ENCODE measurements at places on chromosomes 13 and 19. TPM values are rescaled to one million over a fixed set of nuclear protein-coding genes. Genes with fewer than 3 reads are reported as not detected.

DNA sequence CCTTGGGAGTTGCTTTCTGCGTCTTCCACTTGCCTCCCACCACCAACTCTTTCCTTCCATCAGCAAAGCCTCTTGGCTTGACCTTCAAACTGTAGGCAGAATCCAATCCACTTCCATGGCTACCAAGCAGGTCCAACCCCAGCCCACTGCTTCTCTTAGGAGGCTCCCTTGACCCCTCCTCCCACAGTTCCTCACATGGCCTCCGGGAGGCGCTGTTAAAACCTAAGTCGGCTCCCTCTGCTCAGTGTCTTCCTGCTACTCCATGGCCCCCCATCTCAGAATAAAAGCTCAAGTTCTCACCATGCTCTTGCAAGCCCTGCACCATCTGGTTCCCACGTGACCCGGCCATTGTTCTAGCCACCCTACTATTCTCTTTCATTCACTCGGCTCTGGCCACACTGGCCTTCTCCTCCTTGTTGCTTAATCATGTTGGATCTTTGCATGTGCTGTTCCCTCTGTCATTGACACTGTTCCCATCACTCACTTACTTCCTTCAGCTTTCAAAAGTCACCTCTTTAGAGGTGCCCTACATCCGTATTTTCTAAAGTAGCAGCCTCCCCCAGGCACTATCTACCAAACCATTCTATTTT, 7.5 kb downstream of the IZUMO2 start:
- no peak for DNase-seq

- DNase-seq, result no peak
Measured at GRCh38 chr19:47323409-47323808, 8.6 kb upstream of the C5AR2 start.

- no peak for DNase-seq
Measured at GRCh38 chr19:49492573-49493405, 3.4 kb upstream of the RPS11 start.

DNA sequence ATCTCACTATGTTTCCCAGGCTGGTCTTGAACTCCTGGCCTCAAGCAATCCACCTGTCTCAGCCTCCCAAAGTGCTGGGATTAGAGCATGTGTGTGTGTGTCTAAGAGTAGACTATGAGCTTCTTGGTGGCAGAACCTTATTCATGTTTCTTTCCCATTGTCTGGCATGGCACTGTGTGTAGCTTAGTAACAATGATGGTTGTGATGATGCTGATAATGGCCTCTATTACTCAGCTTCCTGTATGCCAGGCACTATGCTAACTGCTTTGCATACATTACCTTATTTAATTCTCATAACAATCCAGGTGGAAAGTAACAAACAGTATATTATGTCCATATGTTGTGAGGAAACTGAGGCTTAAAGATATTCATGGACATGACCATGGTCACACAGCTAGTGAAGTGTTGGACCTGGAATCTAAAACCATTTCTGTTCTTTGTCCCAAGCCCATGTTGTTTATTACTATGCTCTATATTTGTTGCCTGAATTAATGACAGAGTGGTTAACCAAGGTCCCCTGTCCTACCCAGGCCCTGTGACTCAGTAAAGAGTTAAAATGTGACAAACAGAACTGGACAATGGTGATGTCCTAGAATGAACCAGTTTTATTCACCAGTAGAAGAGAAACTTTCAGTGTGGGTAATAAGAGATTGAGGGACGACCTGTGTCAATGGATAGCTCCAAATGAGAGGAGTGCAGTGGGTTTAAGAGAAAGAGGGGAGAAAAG, 109.6 kb downstream of the KLF5 start:
- DNase-seq, result no peak

- DNase-seq, result no peak
Measured at GRCh38 chr19:51143486-51143885, 1.4 kb downstream of the SIGLEC7 start.

DNA sequence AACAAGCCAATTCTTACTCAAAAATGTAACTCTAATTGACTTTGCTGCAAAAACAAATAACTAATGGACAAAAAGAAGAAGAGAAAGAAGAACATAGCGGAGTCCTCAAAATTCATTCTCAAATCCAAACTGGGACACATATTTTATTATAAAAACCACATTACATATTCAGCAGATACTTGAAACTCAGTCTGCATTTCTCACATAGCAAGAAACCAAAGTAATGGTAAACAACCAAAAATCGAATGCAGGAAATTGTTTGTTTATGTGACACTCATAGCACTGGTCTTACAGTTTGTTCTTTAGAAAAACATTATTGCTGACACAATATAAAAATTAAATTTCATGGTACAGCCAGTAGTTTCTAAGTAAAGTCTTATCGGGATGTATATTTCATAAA, 789.8 kb downstream of the SLITRK6 start:
- DNase-seq, result no peak

- peak; percentile 35 for DNase-seq
Measured at GRCh38 chr13:30572859-30573275, 44.9 kb upstream of the USPL1 start.

GRCh38 chr13:25876247-25876646, 175.6 kb downstream of the SHISA2 start:
- DNase-seq, result no peak

- no peak for DNase-seq
Measured at GRCh38 chr13:107266657-107267056, 698.7 kb upstream of the ARGLU1 start.

DNA sequence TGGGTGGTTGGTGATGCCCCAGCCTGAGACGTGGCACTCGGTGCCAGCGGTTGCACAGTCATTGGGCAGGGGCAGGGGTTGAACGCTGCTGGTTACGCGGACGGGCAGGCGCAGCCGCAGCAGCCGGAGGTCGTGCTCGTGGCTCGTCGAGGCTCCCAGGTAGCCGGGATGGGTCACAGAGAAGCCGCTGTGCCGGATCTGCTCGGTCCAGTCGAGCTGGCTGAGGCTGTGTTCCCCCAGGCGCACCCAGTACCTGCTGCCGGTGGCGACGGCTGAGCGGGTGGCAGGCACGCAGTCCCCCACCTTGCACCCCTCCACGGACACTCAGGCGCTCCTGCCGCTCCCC, 2.9 kb downstream of the KLK12 start:
- peak; percentile 76 for DNase-seq

GRCh38 chr19:35155981-35156672, 1.6 kb downstream of the FXYD5 start:
- no peak for DNase-seq

DNA sequence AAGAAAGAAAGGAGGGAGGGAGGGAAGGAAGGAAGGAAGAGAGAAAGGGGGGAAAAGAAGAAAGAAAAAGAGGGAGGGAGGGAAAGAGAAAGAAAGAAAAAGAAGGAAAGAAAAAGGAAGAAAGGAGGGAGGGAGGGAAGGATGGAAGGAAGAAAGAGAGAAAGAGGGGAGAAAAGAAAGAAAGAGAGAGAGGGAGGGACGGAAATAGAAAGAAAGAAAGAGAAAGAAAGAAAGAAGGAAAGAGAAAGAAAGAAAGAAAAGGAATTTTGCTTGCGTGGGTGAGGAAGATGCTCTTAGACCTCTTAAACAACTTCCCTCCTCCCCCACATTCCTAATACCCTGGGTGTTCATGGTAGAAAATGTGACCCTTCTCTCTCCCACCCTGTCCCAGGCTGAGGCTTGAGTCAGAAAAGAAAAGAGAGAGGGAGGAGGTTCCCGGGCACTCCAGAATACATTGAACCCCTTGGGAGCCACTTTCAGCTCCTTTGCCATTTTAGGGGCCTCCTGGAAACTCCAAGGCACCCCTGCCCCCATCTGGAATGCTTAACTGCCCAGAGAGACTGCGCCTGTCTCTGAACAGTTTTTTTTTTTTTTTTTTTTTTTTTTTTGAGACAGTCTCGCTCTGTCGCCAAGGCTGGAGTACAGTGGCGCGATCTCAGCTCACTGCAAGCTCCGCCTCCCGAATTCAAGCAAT, 9.2 kb upstream of the KANK3 start:
- DNase-seq, result no peak

GRCh38 chr13:36772853-36773252, 46.2 kb upstream of the RFXAP start:
- DNase-seq, result no peak

Gene NDUFB7
- total RNA-seq, result 350 TPM

Gene OVOL3
- not detected for total RNA-seq

Gene KIR3DL1
- total RNA-seq, result 0.88 TPM

Gene RGL3
- total RNA-seq, result 242 TPM

Gene TMTC4
- 15.9 TPM for total RNA-seq

Gene UNC13A
- 0.15 TPM for total RNA-seq
